CD4-positive, alpha-beta T cell treated with Interleukin-17A for 1 hour (primary cell): ENCODE measurements at places on chromosomes 11 and 22.

GRCh38 chr11:44223238-44223637, 86.7 kb downstream of the ALX4 start:
- no peak for DNase-seq

GRCh38 chr11:23124996-23125395, 264.7 kb upstream of the CCDC179 start:
- no peak for DNase-seq

DNA sequence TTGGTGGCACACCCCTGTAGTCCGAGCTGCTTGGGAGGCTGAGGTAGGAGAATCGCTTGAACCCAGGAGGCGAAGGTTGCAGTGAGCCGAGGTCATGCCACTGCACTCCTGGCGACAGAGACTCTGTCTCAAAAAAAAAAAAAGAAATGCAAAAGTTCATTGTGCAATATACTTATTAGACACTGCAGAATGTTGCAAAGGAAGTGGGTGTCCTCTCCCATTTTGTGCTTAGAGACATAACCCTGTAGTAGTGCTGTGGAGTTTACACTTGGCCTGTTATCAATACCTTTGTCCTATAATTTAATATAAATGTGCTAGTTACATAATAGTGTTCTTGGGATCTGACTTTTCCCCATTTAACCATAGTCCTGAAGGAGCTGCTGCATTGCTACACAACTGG, 9.4 kb downstream of the BCL2L13 start:
- DNase-seq: no peak

GRCh38 chr22:26450453-26451185, 21.6 kb downstream of the ASPHD2 start:
- DNase-seq: no peak

DNA sequence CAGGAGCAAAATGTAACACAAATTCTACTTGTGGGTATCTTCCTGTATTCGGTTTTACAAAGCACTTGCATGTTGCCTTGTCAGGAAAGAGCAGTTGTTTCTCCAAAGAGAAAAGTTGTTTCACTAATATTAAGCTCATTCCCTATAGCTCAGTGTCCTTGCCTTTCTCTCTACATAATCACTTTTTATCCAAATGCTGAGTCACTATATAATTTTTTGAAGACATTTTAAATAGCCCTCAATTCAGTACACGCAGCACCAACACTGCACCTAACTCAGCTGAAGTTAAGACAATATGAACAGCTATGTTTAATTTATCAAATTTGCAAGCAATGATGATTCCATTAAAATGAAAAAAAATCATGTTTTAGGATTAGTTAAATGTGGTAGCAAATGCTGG, 14.5 kb upstream of the MRTFA start:
- DNase-seq: no peak

GRCh38 chr11:129115652-129116586, 76.2 kb downstream of the ARHGAP32 start:
- DNase-seq: no peak

- no peak for DNase-seq
These were observed 3.4 kb upstream of the RBM4B start for GRCh38 chr11:66680966-66681645.

- DNase-seq: no peak
These were observed 7.6 kb downstream of the TP53I11 start for GRCh38 chr11:44943118-44943517.

DNA sequence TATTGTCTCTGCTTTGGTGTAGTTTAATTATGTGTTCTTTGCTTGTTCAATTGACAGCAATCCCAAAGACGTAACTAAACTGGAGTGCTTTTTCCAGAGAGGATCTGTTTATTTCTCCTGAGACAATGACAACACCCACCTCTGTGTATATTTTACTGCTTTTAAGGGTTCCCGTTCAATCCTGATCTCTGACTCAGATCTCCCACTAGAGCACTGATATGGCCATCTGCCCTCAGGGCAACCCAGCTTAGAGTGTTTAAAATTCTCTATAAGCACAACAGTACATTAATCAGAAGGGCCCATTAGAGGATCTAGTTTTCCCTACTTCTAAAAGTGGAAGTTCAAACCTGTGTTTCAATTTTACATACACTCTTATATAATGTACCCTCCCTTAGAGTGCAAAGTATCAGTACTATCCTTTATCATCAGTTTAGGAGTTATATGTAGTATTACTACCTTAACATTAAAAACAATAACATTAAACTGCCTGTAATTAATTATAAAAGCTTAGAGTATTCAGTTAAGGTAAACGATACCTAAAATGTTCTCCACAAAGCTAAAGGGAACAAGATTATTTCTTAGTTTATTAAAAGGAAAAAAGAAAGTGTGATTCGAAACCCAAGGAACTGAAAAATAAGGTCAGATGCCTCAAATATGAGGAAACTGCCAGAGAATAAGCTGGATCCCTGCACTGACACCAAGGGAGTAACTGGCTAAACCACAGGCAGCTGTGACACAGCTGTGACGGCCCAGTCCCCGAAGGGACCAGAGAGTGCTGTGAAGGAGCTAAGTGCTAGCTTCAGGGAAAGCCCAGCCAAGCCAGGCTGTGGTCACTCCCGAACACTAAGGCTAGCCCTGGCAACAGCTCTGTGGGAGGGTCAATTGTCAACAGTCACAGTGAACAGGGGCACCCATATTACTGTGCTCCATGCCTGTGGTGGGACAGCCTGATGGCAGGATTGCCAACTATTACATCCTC, 15.2 kb downstream of the UFD1 start:
- DNase-seq: no peak

- DNase-seq: no peak
These were observed 166.6 kb downstream of the COMMD9 start for GRCh38 chr11:36122671-36123070.

DNA sequence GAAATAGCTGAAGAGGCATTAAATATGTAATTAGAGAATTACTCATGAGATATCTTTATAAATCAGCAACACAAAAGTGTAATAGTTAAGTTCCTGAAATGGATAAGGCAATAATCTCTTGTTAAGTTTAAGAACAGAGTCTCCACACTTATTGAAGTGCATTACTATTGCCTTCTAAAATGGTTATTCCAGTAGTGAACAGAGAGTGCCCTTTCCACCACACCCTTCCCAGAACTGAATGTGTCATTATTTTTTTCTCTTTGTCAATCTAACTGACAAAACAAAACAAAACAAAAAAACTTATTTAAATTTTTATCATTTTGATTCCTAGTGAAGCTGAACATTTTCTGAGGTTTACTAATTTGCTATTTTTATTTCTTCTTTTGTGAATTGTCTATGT, 9.2 kb upstream of the PRRG4 start:
- DNase-seq: no peak

- DNase-seq: no peak
These were observed 34.9 kb upstream of the MYEOV start for GRCh38 chr11:69259096-69259495.

DNA sequence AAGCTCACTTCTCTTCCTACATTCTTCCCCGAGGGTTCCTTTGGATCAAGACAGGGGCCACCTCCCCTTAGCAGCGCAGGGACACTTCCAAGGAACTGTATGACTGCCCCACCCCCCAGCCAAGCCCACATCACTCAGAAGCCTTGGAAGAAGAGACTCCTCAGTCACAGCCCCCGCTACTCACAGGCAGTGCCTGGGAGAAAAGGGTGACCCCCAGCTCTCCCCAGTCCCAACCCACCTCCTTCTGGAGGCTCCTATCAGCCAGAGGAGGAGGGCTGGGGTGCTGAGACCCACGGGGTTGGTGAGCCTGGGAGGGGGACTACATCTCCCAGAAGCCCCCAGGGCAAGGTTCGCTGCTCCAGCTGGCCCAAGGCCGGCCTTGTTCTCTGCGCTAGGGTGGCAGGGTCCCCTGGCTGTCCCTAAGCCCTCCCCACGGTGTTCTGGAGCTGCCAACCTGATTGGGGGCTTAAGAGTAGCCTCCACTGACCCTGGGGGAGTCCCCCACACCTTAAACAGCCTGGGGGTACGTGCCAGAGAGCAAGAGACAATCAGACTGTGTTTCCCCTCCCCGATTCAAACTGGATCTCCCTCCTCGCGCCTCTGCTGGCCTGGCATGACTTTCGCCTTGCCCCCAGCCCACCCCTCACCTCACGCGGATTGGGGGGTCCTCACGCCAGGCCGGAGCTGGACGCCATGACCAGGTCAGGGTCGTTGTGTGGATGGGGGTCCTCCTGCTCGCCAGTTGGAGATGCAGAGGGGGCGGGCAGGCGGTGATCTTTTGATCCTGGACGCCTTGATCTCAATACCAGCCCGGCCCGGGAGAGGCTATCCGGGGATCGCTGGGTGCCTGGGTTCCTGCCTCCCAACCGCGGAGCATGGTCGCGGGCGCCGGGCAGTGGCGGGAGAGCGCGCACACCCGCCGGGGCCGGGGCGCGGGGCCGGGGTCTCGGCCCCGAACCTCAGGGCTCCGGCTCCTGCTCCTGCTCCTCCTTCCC, 838 bp downstream of the BCL9L start:
- DNase-seq: peak; percentile 55

- DNase-seq: no peak
These were observed 38.1 kb upstream of the OPCML start for GRCh38 chr11:133570376-133570775.
